ENCODE measurements at places on chromosomes 3 and 15. TPM values are rescaled to one million over a fixed set of nuclear protein-coding genes. Genes with fewer than 3 reads are reported as not detected.
A peak's percentile ranks its signal among the peaks of the same experiment; 100 is the strongest.

GRCh38 chr3:179369621-179370020, 22.1 kb downstream of the MFN1 start:
- no peak overlapping the region for H3K4me3 ChIP-seq
- DNase-seq = no peak
- H3K27me3 ChIP-seq = no peaks in the 10 kb centered on the region
- no peaks in the 10 kb centered on the region for H3K4me1 ChIP-seq
- peaks cover 19% of the 10 kb centered on the region for H3K36me3 ChIP-seq

DNA sequence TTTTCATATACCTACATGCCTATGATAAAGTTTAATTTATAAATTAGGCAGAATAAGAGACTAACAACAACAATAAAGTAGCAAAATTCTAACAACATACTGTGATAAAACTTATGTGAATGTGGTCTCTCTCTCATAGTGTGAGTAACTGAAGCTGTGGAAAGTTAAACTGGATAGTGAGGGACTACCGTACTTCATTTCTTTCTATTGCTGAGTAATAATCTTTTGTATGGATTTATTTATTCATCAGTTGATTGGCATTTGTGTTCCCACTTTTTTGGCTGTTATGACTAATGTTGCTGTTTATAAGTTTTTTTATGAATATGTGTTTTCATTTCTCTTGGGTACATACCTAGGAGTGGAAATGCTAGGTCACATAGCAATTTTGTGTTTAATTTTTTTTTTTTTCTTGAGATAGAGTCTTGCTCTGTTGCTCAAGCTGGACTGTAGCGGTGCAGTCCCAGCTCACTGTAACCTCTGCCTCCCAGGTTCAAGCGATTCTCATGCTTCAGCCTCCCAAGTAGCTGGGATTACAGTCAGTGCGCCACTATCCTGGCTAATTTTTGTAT, 41.0 kb downstream of the RNF111 start:
- 0 out of 2 replicates have a peak, but pooled peaks cover 5% of the 10 kb centered on the region for H3K36me3 ChIP-seq
- H3K27me3 ChIP-seq = no peaks in the 10 kb centered on the region
- H3K4me1 ChIP-seq = no peaks in the 10 kb centered on the region
- DNase-seq = no peak
- H3K27ac ChIP-seq = no peak overlapping the region

DNA sequence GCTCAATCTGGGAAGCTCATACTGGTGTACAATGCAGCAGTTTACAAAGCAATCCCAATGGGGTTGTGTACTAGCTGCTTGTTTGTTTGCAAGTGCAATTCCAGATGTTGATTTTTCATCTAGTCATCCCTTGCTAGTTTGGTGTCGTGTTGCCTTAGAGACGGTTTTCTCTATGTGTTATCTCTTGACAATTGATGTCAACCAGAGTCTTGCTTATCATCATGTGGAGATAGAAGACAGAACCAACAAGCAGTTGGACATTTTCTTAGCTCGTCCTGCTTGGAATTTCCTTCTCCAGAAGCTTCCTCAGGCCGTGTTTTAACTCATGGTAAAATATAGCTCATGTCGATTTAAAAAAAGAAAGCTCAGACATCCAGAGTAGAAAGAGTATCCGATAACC, 262.0 kb upstream of the KCNH8 start:
- H3K4me1 ChIP-seq = no peaks in the 10 kb centered on the region
- no peak overlapping the region for H3K4me3 ChIP-seq
- H3K27me3 ChIP-seq = no peaks in the 10 kb centered on the region
- no peak overlapping the region for H3K27ac ChIP-seq

DNA sequence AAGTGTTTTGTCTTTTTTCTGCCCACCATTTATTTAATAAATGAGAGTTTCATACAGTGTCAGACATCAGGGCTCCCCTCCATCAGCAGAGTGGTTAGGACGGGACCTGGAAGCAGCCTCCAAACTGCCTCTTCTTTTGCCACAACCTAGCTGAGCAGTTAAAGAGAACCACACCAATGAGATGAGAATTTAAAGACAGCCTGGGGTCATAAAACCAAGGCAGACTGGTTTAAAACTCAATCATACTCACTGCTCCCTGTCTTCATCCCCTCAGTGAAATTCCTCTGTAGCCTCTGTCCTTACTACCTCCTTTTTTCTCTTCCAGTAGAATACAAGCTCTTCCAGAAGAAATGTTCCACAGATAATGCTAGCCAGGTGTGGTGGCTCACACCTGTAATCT, 78.7 kb downstream of the WWTR1 start:
- H3K4me3 ChIP-seq = no peak overlapping the region
- DNase-seq = no peak
- H3K27me3 ChIP-seq = no peaks in the 10 kb centered on the region
- H3K27ac ChIP-seq = peak overlapping the region; percentile 99

The APEH gene
- 246 TPM for total RNA-seq

The CDC25A gene
- 19.6 TPM for total RNA-seq
